SJCRH30 (cell line): ENCODE measurements at places on chromosomes 3 and 15.

DNA sequence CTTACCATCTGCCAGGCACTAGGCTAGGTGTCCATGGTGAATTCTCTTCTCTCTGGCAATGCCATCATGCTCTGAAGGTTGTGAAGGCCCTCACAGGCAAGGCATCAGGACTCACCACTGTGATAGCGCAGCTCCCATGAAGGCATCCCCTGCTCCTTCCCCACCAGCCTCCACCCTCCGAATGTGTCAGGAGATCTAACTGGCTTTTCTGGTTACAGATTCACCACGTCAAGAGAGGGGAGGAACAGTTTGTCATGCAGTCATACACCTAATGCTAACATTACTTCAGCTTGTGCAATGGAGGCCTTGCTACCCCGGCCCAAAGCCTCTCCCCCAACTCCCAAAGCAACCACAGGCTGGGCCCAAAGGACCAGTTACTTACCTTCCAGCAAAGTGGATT is 8.9 kb upstream of the CMTM8 start:
- DNase-seq, result no peak

DNA sequence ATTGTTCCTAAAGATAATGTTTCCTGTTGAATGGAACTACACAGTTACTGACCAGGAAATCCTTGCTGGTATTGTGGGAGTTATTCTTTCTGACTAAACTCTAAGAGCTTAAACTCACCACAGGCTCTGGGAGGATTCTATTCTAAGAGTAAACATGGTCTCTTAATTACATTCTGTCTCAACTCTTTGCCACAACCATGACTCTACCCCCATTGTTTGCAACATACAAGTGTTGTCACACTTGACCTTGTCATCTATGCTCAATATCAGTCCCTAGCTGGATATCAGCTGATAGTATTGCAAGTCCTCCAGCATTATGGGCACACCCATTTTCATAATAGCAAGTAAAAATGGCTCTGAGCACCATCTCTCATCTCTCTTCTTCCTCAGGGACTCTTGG is 29.6 kb upstream of the SECISBP2L start:
- no peak for DNase-seq

GRCh38 chr3:105401254-105401653 is 34.5 kb downstream of the ALCAM start:
- no peak for DNase-seq

DNA sequence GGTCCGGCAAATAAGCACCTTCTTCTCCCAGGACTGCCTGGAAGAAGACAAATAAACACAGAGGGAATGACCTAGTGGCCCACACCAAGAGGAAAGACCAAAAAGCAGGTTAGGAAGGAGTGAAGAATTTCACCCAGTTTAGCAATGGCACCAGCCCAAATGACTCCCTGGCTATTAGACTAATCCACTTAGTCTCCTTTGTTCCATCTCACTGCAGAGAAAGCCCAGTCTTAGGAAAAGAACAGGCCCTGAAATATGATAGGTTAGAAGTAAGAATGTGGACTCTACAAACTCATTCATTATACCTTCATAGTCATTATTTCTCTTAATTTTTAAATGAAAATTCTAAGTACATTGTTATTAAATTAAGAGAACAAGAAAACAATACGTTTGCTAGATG is 23.2 kb downstream of the SERPINI2 start:
- DNase-seq, result no peak

GRCh38 chr15:82064824-82065223 is 19.0 kb upstream of the MEX3B start:
- DNase-seq, result no peak

DNA sequence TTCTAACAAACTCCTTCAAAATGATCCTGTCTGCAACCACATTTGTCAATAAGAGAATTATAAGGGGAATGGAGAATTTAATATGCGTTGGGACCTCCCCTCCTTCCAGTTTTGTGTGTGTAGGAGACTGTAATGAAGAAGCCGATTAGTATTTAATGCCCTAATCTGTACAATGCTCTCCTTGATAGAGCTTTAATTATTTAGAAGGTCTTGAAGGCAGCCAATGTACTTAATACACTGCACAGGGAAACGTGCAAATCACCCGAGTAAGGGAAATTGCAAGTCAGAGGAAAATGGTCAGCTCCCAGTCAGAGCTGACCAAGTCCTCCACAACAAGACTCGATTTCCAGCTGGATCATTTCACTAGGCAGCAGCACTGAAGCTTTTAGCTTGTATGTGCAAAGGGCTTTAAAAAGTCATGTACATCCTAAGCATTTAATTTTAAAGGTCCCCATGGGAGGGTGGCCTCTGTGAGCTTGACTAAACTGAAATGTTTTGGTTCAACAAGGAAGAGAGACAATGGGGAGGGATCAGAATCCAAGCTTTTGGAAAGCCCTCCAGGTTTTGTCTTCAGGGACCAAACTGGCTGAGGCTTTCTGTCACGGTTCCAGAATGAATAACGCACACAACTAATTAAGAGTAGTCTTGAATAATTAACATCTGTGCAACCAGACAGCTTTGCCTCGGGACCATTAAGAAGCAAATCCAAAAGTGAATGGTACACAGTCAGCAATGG is 159.8 kb upstream of the MITF start:
- DNase-seq, result no peak

- no peak for DNase-seq
These were observed 85.6 kb downstream of the RPL22L1 start for GRCh38 chr3:170784406-170784805.

- DNase-seq, result no peak
These were observed 22.4 kb downstream of the IDH2 start for GRCh38 chr15:90079619-90080457.

DNA sequence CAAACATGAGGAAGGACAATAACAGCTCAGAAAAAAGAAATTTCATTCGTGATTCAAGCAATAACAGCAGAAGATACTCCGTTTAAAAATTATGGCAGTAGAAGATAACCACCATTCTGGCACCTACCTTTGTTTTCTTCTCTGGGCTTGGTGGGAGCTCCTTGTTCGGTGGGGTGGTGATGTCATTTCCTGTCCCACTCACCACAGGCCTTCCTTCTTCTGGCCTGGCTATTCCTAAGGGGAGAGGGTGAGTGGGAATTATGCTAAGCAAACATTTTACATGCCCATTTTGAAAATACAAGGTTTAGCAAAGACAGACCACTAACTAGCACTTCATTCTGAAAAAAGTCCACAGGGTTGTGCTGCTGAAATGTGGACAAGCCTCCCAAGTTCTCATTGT is 74.4 kb downstream of the DHX30 start:
- DNase-seq, result no peak
